ENCODE measurements at places on chromosomes 3 and 15. TPM values are rescaled to one million over a fixed set of nuclear protein-coding genes. Genes with fewer than 3 reads are reported as not detected.

The CYP1A2 gene
- total RNA-seq, result not detected

The MNS1 gene
- total RNA-seq, result 2.8 TPM

The MCF2L2 gene
- total RNA-seq, result 1.4 TPM

DNA sequence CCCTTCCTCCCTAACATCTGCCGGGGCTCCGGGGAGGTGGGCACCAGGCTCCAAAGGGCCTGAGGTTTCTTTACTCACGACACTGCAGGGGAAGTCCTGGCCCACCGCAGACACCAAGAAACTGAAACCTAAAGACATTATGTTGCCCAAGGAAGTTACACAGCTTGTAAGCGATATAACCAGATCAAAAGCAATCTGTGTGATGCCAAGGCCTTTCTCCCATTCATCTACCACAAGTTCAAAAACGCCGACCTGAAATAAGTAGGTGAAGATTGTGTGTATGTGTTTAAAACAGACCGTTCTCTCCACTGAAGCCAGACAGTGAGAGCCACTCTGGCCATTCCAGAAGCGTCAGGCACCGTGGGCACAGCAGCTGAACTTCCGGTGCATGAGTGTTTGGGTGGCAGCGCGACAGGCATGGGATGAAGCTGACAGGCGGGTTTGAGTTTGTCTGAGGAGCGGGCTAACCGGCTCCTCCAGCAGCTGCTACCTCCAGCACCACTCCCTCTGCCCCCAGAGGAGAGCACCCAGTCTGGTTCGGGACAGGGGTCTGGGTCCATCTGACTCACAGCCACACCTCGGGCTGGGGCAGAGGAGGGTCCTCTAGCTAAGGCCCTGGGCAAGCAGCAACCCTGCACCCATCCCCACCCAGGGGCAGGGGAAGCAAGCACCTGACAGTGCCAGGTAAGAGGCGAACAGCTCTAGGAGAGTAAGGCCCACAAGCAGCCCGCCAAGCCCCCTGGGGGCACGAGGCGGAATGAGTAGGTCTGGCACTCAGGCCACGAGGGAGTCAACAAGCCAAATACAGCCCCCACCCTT, 1.3 kb downstream of the TNK2 start:
- peak; percentile 54 for DNase-seq

GRCh38 chr3:48652923-48653715, 9.6 kb downstream of the CELSR3 start:
- DNase-seq, result no peak

DNA sequence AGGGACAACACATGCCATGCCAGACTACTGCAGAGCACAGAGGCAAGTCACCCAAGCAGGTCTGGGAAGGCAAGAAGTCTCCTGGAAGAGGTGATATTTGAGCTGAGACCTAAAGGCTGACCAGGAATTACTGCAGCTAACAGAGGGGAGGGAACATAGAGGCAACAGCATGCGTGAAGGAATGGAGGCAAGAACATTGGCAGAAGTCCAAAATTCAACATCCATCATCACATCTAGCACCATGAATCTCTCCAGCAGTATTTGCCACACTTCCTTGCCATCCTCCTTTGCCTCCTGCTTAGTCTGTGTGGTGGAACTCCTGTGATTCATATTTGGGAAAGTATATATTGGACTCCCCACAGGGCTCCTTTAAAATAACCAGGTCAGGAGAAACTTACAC, 870 bp upstream of the TSEN2 start:
- no peak for DNase-seq

- DNase-seq, result peak; percentile 49
Measured at GRCh38 chr3:71423151-71423906, 160.2 kb downstream of the FOXP1 start.

- DNase-seq, result no peak
Measured at GRCh38 chr3:150110097-150110496, 139.4 kb upstream of the PFN2 start.

DNA sequence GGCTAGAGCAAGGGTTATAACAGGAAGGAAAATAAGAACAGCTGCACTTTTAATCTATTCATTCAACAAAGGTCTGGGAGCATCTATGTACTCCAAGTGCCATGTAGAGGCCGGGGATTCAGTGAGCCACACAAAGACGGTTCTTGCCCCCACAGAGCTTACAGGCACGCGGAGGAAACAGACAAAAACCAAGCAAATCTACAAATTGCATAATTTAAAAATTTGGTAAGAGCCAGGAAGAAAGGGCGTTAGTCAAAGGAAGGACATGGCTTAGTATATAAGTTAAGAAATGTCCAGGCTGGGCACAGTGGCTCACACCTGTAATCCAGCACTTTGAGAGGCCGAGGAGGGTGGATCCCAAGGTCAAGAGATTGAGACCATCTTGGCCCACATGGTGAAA, 10.4 kb upstream of the GREM1 start:
- no peak for DNase-seq
